Erythroblast (primary cell): ENCODE measurements at places on chromosomes 16 and 17.

GRCh38 chr17:1227917-1228780, 42.1 kb upstream of the BHLHA9 start:
- no peak for DNase-seq

DNA sequence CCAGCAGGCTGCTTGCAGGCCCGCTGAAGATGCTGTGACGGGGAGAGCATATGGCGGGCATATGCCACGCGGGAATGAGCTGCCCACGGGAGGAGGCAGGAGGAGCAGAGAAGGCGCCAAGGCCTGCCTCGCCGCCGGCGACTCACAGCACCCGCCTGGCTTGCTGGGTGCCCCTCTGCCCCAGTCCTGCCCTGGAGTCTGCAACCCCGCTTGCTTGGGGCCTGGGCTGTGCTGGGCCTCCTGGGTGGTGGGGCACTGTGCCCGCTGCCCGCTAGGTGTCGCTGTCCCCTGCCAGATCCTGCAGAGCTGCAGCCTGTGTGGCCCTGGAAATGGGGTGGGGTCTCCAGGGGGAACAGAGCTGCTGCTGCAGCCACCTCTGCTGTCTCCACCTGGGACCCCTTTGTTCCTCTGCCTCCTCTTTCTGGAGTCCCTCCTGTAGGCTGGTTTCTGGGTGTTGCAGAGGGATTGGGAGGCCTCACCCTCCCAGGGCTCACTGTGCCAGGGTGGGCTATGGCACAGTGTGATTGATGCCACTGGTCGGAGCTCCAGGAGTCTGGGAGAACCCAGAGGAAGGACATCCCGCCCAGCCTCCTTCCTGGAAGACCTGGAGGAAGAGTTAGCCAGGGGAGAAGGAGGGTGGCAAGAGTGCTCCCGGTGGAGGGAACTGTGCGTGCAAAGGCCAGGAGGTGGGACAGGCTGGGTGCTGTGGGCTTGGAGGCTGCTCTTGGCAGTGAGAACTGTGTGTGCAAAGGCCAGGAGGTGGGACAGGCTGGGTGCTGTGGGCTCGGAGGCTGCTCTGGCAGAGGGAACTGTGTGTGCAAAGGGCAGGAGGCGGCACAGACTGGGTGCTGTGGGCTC, 141.0 kb upstream of the CIBAR2 start:
- peak; percentile 67 for DNase-seq

- no peak for DNase-seq
These were observed 110.6 kb upstream of the PLCG2 start for GRCh38 chr16:81668243-81669097.

GRCh38 chr17:17546399-17547185, 44.9 kb downstream of the PEMT start:
- DNase-seq, result no peak

DNA sequence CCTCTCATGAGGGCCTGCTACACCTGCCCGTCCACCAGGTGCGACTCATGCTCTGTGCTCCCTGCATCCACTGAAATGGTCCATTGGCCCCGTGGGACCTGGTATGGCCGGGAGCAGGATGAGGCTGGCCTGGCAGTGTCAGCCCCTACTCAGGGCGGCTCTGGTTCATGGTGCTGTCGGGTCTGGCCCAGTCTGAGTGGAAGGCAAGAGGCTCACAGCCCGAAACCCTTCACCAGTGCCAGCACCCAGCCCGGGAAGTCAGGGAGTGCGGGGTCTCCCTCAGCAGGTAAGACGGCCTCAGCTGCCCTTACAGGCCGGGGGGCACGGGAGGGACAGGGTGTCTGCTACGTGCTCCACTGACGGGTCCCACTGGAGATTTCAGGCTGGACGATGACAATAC, 40.5 kb upstream of the RASD1 start:
- DNase-seq, result no peak

DNA sequence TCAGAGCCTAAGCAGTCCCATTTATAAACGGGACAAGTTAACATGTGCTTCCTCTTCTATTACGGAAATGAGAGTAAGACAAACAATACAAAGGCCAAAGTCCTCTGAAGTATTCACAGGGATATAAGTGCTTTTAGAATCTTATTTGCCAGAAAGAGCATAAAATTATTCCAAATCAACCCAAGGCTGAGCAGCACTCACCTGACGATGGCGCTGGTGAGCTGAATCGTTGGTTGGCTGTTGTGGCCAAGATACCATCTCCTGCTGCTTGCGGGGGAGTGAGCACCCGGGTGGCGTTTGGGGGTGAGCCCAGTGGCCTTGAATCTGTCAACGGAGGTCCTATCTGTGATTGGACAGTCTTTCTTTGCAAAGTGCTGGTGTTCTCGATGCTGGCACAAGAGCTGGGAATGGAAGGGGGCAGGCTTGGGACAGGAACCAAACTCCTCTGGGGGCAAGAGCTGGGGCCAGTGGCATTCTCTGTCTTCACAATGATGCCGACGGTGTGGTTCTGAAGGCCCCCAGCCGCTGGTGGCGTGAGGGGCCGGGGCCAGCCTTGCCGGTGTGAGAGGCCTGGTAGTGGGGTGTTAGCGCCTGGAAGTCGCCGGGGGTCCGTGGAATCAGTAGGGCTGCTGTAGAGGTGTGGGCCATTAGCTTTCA, 9.5 kb upstream of the DHRS13 start:
- DNase-seq, result peak; percentile 63

DNA sequence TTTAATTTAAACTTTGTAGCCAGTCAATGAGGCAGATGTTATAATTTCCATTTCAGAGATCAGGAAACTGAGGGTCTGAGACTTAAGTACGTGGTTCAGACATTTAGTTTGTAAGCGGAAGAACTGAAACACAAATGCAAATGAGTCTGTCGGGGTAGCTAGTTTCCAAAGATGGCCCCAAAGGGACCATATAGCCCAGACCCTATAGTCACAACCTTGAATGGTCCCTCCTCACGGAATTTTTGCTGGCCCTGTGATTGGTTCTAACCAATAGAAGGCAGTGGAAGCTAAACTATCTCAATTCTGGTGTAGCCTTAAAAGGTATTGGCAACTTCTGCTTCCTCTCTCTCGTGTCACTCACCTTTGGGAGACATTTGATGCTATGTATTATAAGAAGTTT, 7.5 kb upstream of the BCO1 start:
- DNase-seq, result no peak
